M059J (cell line): ENCODE measurements at places on chromosomes 12 and 14. TPM values are rescaled to one million over a fixed set of nuclear protein-coding genes. Genes with fewer than 3 reads are reported as not detected.

GRCh38 chr12:52274521-52275120 is at the start of gene KRT86:
KRT86 (plus strand) TSS chr12:52274645; CDS start chr12:52301917, 27,272 bp downstream.
- DNase-seq = no peak

- no peak for DNase-seq
Observed at GRCh38 chr14:67425608-67426007, 13.6 kb upstream of the PLEK2 start.

GRCh38 chr14:57378661-57379060 is 11.7 kb upstream of the NAA30 start:
- no peak for DNase-seq

GRCh38 chr12:84397263-84397662 is 515.3 kb downstream of the SLC6A15 start:
- DNase-seq = peak; percentile 1

- DNase-seq = peak; percentile 90
Observed at GRCh38 chr12:105485321-105485910, 154.9 kb downstream of the C12orf75 start.

DNA sequence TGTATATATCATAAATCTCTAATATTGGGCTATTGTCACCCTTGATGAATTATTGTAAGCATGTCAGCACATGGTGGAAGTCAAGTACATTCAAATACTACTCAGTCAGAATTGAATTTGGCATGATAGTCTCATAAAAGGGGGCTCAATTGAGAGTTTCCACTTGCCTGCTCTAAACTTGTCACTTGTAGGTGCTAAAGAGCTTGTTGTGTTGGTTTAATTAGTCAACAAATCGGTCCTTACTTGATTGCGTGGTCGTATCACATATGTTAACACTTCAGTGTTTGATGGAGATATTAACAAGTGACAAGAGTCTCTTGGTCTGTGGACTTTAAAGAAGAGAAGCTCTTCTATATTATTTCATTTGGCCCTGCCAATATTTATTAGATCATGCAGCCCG is 81.1 kb downstream of the NKX2-1 start:
- DNase-seq = no peak

GRCh38 chr12:131390412-131391334 is 320.2 kb upstream of the SFSWAP start:
- peak; percentile 13 for DNase-seq

Gene DNAH10
- not detected in 2 replicates for total RNA-seq

Gene CDH24
- 7.5 and 13.7 TPM in 2 replicates for total RNA-seq

Gene RFX4
- not detected in 2 replicates for total RNA-seq
